ENCODE measurements at places on chromosomes 13 and 19.
A peak's percentile ranks its signal among the peaks of the same experiment; 100 is the strongest.

DNA sequence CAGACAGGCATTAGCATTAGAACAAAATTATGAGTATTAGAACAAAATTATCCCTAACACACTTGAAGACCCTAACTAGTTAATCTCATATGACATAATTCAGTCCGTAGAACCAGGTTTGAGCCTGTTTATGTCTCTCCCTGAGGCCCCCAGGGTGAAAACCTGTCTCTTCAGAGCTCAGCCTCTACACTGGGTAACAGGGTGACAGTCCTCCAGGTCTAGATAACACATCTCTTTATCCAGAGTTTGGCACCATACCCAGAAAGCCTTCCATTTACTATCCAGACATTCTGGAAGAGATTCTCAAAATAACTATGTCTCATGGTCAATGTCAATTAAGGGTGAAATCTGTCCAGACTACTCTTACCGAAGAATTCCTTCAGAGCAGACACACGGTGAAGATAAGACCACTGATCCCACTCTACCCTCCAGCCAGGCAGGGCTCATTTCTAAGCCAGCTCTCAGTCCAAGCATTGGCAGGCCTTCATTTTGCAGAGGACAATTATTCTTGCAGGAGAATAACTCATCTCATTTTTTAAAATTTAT, 1195.3 kb downstream of the EFNB2 start:
- DNase-seq, result no peak

DNA sequence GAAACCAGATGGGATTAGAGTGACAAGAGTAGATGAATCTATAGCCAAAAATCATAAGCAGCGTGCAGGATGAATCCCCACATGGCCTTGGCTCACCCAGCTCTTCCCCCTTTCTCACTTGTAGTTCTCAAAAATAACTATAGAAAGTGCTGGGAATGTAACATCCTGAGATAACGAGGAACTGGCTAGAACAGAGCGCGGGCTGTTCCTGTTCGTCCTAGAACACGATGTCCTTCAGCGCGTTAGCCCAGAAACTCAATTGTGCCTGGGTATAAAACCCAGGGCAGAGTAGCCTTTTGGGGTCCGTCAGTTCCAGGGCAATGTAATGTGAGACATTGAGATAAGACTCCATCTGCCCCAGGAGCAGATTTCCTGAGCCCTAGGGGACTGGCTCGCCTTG, 326.2 kb downstream of the TSHZ3 start:
- no peak for DNase-seq

DNA sequence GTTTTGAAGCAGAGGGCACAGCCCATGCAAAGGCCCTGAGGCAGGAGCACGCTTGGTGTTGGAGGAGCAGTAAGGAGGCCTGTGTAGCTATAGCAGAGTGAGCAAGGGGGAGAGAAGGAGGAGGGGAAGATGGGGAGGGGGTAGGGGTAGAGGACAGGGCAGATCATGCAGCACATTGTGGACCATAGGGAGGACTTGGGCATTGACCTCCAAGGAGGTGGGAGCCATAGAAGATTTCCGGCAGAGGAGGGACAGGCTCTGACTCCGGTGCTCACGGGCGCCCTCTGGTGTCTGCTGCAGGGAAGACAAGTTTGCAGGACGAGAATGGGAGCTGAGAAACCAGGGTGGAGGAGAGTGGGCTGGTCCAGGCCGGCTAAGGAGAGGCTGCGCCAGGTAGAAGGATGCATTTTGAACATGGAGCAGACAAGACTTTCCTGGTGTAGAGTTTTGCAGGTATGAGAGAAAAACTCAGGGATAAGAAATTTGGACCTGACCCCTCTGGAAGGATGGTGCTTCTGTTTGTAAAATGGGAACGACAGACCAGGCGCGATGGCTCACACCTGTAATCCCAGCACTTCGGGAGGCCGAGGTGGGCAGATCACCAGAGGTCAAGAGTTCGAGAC, 13.7 kb upstream of the CREB3L3 start:
- no peak for DNase-seq

- peak; percentile 91 for DNase-seq
Measured at GRCh38 chr19:19732579-19733501, at the start of gene ZNF14. TSS of gene ZNF14 (minus strand) at chr19:19733112. CDS start at chr19:19732958, 154 bp downstream.

DNA sequence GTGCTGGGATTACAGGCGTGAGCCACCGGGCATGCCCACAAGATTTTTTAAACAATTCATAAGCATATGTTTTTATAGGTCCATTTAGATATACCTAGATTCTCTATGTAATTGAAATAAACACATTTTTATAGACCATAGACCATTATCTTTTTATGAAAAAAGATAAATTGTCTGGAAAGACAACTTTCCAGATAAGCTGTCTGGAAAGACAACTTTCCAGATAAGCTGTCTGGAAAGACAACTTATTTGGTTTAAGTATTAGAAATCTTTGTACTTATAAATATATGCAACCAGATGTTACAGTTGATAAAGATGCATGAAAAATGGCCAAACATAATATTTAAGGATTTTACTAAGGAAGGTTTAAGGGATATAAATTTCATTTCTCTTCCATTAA, 538.5 kb downstream of the GPC6 start:
- no peak for DNase-seq

GRCh38 chr13:33800646-33801186, 17.2 kb upstream of the RFC3 start:
- DNase-seq, result no peak

DNA sequence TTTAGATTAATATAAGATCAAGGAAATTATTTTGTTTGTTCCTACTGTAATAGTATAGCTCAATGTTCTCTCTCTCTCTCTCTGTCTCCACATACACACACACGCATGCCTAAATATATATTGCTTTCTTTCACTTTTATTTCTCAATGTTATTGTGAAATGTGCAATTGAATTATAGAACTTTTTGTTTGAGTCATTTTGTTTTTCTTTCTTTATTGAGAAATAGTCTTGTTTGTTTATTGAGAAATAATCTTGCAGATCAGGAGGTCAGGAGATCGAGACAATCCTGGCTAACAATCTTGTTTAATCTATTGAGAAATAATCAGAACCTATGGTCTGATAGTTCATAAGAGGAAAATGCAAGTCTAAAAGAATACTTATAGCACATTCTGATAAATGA, 1581.3 kb downstream of the EFNB2 start:
- DNase-seq, result no peak

- no peak for DNase-seq
Measured at GRCh38 chr13:109756778-109757177, 29.6 kb downstream of the IRS2 start.

DNA sequence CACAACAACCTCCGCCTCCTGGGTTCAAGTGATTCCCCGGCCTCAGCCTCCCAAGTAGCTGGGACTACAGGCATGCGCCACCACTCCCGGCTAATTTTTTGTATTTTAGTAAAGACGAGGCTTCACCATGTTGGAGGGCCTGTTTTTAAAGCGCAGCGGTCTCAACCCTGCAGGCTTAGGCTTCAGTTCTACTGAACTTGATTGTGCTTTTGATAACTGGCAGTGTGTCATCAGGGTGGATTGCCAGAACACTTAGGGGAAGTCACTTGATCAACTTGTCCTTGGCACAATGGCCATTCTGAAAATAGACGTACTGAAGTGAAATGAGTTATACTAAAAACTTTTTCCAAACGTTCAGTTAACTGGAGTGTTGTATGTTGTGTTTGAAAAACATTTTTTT, 472.2 kb downstream of the KLF5 start:
- no peak for DNase-seq

DNA sequence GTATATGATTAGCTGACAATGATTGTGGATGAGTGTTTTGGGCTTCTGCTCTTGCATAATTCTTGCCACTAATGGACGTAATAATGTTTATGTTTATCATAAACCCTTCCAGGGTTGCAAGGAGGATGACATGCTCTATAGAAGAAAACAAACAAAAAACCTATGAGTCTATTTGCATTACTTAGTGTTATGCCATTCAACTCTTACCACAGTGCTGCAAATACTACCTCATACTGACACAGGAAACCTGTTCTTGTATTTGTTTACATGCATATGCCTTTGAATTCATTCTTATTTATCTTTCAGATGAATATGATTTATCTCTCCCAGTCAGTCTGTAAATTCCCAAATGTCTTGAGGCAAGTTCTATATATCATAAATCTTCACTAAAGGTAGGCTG, 39.6 kb upstream of the FREM2 start:
- DNase-seq, result no peak

Data from DMS79 (cell line).